ENCODE measurements at places on chromosomes 7 and 10.

DNA sequence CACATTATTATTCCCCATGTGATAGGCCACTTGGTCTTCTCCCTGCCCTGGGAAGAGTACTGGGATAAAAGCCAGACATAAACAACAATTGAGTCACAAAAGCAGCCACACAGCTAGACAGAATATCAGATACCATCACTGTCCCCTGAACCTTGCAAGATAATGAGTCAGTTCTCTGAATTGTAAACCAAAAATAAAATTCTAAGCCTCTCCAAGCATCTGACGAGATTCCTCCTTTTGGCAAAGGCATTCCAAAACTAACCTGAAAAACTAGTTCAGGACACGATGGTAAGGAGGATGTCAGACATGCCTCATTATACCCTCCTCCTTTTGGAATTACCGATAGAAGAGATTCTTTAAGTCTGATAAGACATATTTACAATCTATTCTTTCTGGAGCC is 450.7 kb downstream of the HTR7 start:
- DNase-seq, result no peak

DNA sequence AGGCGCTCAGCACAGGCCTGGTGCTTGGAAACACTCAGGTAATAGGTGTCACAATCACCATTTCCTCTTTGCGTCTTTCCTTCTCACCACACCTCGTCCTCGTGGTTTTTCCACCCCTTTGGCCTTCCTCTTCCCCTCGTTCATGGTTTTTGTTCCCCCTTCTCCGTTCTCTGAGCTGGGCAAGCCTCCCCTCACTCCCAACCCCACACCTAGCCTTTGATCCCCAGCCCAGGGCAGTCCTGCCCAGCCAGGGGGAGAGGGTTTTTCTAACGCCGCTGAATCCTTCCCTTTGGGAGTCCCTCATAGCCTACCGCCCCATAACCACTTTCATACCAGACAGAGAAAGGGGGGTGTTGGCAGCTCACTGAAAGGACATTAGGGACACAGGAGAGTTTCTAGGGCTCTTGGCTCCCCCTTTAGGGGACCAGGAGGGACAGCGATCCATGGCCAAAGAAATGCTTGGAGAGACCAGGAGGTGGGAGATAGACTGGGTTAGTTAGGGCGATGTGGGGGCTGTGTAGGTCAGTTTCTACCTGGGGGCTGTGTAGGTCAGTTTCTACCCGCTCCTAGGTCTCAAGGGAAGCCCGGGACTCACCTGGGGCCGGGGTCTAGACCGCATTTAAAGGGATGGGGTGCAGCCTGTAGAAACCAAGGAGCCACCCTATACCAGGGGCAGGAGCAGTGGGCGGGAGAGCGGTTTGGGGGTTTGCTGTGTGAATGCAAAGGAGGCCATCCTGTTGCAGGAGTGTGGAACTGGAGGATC is 1.4 kb downstream of the EPHB4 start:
- no peak for DNase-seq

DNA sequence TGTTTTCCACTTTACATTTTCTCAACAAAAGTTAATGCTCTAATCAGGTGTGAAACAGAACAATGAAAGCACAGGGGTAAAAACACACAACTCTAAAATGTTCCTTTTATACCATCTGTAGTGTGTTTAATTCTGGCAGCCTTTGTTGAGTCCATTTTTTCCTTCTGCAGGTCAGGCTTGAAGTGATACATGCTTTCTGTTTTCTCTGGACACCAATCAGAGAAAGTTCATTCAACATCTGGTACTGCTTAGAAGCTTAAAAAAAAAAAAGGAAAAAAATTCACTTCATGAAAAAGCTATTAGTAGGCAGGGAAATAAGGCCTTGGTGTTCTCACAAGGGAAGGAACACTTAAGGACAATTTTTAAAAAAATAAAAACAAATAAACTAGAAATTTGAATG is 231.3 kb upstream of the RHOBTB1 start:
- no peak for DNase-seq

- DNase-seq, result no peak
Measured at GRCh38 chr10:77027576-77027975, 610.0 kb downstream of the KCNMA1 start.

DNA sequence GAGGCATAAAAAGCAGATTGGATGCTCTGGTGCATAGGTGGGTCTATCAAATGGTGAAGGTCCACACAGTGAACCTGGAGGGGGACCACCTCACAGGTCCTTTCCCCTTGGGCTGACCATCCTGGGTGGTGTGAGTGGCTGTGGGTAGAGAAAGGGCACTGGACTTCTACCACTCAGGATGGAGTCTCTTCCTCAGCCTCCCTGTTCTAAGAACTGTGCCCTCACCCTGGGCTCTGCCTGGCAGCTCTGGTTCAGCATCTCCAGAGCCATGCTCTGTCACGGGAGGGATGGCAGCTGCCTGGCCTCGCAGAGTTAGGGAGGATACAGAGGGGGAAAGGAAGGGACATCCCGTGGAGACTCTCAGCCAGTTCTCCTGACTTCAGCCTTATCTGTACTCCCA is 121.8 kb downstream of the TAX1BP1 start:
- DNase-seq, result no peak

DNA sequence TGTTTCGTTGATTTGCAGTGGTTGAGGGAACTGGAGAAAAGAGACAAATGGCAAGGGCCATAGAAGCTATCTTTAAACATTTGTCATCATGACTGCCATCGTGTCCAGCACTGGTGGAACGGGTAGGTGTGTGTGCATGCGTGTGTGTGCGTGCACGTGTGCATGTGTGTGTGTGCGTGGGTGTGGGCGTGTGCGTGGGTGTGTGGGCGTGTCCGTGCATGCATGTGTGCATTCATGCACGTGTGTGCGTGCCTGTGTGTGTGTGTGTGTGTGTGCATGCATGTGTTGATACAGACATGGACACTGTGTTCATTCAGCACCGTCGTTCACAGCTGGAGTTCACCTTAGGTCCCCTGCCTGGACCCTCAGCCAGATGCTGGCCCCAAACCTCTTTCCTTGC is 38.1 kb upstream of the AP5Z1 start:
- DNase-seq, result no peak

GRCh38 chr7:76054123-76055120 is 6.5 kb downstream of the MDH2 start:
- DNase-seq, result no peak

GRCh38 chr10:121469797-121470606 is 128.2 kb downstream of the FGFR2 start:
- DNase-seq, result no peak

GRCh38 chr10:16360001-16360400 is 76.8 kb upstream of the PTER start:
- no peak for DNase-seq

DNA sequence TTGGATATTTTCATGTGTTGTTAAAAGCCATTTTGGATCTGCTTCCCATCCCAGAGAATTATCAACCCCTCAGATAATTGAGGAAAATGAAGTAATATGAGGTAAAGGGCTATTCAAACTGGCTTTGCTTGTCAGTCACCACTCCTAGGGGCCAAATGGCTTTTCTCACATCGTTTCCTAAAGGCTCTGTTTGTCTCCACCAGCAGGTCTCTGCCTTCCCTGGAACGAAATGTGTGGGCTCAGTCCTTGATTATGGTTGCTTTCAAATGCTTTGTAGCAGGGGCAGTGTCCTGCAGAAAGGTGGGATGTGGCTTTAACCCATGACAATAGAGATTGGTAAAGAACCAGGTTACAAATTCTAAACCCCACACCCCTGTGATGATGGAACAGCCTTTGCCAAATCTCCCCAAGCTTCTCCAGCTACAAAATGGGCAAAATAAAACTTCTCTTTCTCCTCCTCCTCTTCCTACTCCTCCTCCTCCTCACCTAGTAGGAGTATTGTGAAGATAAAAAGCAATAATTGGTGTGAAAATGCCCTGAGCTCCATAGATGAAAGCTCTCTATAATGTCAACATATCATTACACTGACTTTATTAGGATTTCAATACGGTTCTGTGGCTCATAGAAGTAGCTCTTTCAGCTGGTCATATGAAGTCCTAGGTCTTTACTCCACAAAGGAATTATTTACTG is 127.6 kb downstream of the CHN2 start:
- DNase-seq, result no peak

DNA sequence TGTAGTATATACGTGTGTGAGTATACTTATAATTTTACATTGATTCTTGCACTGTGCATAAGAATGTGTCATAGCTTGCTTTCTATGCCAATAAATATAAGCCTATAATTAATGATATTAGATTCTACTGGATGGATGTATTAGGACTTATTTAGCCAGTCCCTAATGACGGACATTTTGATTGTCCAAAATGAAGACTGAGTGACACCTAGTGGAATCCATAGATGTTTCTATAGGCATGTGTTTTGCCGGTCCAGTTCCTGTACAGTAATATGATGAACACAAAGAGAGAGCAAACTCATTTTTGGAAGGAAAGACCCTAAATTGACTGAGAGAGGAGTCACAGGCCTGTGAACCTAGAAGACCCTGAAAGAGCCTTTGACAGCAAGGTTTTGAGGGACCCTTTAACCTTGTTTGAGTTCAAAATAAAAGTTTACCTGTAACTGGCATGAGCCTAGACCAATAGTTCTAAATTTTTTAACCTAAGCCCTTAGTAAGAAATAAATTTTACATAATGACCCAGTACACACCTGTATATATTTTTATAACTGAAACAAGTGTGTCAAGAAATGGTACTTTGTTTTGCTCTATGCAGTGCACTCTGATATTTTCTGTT is 42.4 kb upstream of the AGBL3 start:
- DNase-seq, result no peak

DNA sequence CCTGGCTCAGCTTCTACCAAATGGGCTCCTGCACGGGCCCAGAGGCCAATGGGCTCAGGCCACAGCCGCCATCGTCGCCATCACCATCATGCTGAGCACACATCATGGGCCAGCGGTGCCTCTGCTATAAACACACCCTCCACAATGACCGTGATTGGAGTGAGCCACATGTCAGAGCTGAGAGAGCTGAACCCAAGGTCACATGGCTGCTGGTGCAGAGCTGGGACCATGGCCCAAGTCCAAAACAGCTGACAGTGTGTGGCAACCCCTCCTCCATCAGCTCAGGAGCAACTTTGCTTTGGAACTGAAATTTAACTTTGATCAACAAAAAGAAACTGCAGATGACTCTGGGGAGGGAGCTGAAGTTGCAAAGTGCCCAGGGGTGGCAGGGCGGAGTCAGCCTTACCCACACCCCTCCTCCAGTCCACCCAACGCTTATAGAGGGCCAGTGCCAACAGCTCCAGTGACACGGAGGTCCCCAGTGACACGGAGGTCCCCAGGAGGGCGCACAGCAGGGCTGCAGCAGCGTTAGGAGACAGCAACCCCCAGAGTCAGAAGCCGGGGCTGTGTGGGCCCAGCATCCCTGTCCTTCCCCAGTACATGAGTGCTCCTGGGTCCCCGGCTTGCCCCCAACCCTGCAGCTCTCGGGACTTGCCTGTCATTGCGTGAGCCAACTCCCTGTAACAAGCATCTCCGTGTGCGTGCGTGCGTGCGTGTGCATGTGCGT is 249.6 kb downstream of the ELFN1 start:
- DNase-seq, result no peak

DNA sequence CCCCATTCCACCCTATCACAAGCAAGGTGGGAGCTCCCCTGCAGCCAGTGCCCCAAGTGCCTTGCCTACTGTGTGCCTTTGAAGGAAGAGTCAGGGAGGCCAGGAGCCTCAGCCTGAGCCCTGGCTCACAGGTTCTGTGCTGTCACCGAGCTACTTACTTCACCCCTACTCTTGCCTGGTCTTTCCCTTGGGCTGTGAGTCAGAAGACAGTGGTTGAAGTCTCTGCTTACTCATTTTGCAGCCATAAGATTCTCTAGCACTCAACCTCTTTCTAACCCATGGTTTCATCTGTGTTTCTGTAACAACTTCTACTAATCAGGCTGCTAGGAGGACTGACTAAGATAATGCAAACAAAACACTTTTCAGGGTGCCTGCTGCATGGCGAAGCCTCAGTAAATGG is 114.5 kb downstream of the PLCE1 start:
- no peak for DNase-seq

DNA sequence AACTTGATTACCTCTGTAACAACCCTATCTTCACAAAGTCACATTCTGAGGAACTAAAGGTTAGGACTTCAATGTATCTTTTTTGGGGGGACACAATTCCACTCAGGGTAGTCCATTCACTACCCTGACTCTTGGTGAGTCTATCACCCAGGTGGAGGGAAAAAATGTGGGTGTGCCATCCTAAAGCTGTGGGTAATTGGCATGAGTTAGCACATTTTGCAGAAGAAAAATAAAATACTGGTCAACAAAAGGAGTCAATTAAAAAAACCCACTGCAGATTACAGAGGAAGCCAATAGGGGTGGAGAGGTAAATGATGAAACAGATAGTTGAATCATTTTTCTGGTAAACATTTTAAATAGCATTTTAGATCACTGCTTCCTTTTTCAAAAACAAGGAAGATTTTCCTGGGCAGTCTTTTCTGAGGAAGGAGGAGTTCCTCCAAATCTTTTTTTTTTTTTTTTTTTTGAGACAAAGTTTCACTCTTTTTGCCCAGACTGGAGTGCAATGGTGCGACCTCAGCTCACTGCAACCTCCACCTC is 5.1 kb upstream of the BLVRA start:
- no peak for DNase-seq

- no peak for DNase-seq
Measured at GRCh38 chr10:66823301-66823700, 102.5 kb upstream of the LRRTM3 start.

DNA sequence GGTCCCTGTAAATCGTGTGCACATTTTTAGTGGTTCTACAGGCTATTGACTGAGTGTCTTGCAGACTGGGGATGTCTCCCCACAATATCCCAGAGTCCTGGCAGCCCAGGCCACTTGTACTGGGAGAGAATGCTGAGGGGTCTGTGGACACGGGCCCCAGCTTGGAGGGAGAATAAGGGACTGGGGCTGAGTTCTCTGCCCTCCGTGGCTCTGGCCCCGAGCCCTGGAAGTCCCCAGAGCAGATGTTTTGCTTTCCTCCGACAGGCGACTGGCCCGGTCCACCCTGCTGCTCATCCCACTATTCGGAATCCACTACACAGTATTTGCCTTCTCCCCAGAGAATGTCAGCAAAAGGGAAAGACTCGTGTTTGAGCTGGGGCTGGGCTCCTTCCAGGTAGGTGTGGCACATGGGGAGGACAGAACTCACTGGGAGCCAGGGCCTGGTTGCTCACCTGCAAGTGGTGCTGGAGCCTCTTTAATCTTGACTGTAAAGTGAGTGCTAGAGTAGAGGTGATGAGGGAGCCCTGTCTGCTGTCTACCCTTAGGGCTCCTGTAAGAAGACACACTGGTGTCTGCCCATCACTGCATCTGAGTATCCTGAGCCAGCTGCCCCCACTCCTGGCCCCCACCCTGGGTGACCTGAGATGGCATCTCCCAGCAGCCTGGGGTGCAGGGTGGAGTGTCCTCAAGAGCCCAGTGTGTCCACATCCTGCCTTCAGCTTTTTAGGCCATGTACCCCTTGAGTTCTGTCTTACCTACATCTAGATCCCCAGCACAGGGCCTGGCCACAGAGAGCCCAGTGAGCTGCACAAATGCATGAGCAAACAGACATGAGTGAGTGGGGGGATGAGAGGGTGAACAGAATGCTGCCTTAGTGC is 51.1 kb downstream of the ADCYAP1R1 start:
- no peak for DNase-seq

DNA sequence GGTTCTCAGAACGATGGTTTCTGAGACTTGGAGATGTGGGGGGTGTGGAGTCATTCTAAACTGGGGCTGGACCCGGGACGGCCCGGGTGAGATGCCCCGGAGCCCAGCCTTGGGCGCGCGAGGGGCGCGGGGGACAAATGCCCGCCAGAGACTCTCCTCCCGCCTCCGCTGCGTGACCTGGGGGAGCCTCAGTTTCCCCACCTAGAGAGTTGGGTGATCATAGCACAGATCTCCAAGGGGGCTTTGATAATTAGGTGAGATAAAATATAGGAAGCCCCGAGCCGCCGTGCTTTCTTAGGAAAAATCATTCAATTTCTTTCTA is 658 bp upstream of the FZD8 start:
- DNase-seq, result no peak

- DNase-seq, result no peak
Measured at GRCh38 chr10:36534471-36535002, 590.9 kb upstream of the ANKRD30A start.

Data from upper lobe of right lung (tissue), 1 donor.